ENCODE measurements at places on chromosomes 4 and X.

- peak; percentile 14 for DNase-seq
Measured at GRCh38 chr4:86926435-86927086, 8.2 kb upstream of the AFF1 start.

DNA sequence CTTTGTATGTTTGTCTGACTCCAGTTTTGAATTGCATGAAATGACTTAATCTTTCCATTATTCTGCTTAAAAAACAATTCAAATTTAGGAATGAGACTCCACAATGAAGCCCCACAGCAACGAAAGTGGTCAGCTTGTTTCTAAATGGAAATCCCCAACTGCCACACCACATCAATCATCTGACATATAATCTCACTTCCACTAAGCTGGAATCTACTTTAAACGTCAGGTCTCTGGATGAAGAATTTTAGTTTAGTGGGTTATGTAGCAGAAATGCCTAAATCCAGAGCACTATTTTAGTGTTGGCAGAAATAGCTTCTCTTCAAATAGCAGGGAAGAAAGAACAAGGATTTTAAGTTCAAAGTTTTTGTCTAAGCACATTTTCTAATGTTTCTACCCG is 1.7 kb upstream of the BMP2K start:
- DNase-seq = no peak

- DNase-seq = no peak
Measured at GRCh38 chr4:3657902-3658529, 108.2 kb upstream of the ADRA2C start.

GRCh38 chrX:48896611-48897011 is 957 bp downstream of the TIMM17B start:
- DNase-seq = no peak

GRCh38 chr4:90112715-90113114 is 14.5 kb upstream of the CCSER1 start:
- DNase-seq = no peak

GRCh38 chrX:71183341-71183740 is 38.7 kb downstream of the NLGN3 start:
- no peak for DNase-seq

GRCh38 chr4:76592460-76592859 is 157.4 kb downstream of the SHROOM3 start:
- no peak for DNase-seq

DNA sequence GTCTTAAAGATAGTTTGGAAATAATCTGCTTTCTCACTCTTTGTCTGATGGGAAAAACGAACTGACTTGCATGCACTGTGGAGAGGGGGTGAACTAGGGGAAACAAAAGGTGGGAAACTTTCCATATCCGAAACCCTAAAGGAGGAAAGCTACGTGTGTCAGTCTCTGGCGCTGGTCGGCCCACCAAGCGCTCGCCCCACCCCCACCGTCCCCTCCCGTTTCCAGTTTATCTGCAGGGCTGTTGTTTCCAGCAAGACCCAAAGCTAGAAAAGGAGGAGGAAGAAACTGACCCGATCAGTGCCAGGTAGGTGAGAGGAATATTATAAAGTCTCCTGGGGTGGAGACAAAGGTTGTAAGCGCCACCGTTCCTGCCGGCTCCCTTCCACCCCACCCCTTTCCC is 552 bp downstream of the TCEAL9 start:
- DNase-seq = no peak

DNA sequence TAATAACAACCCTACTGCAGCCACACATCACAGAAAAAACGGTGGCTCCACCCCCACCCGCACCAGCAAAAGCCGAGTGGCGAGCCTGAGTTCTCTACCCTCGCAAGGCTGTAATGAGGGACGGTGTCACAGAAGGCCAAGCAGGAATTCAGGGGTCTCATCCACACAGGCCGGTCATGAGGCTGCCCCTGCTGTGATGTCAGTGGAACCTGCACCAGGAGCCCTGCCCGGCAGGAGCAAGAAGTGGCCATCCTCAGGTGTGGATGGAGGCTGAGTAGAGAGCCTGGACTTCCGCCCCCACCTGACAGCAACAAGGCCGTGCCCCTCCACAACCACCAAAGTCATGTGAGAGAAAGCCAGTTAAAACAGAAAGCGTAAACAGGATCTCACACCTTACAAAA is 20.6 kb downstream of the LYAR start:
- DNase-seq = no peak

GRCh38 chr4:88949605-88950004 is 107.4 kb downstream of the FAM13A start:
- no peak for DNase-seq

DNA sequence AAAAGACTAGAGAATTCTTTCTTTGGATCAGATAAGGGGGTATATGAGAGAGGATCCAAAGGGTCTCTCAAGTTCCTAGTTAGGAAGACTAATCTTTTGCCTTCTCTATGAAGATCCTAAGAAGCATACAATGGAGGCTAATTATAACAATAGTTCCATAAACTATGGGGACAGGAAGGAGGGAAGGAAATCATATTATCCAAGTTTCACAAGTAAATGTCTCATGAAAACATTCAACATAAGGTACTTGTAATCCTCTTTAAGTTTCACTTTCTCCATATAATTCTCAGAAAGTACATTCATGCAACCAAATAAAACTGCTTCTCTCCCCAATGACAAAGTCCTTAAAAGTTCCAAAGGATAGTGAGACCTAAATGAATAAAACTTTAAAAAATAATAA is 27.1 kb downstream of the STX18 start:
- no peak for DNase-seq
